ENCODE measurements at places on chromosomes 7 and 10.

DNA sequence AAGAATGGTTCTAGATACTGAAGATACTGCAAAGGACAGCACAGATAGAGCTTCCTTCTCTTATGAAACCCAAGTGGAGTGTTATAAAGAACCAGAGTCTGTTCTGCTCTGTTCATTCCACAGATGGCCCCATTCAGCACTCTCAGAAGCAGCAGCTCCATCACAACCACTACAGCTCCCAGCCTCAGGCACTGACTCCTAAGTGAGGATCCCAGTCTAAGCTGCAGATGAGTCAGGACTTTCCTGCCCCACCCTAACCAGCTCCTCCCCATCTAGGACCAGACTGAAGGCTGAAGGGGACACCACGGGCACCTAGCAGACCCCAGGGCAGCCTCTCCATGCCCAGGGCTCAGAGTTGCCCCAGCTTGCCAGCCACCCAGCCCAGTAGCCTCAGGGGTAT, 379.8 kb downstream of the GRID1 start:
- no peak for DNase-seq

DNA sequence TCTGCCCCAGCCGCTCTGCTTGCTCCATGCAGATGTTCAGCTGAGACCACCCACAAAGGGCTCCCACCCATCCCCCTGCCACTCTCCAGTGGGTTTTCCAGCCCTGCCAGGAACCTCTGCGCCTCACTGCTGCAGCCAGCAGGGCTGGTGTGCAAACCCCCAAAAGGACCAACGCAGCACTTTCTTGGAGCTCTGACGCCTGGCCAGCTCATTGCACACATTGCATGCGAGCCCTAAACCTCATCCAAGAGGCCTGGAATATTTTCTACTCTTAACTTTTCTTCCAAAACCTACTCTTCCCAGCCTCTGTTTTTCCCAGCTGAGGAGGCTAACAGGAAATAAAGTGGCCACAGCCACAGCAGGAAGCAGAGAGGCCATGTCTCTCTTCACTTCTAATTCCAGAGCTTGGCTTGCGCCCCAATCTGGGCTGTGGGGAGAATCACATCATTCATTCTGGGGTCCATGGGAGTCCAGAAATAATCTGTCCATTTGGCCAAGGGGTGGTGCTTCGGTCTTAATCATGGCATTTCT, 4.6 kb upstream of the FAM170B start:
- no peak for DNase-seq

- no peak for DNase-seq
Observed at GRCh38 chr10:78567680-78568455, 500.9 kb upstream of the ZMIZ1 start.

GRCh38 chr7:15461576-15461975, 100.2 kb downstream of the AGMO start:
- no peak for DNase-seq

GRCh38 chr10:123583639-123584418, 82.3 kb upstream of the GPR26 start:
- peak; percentile 64 for DNase-seq

DNA sequence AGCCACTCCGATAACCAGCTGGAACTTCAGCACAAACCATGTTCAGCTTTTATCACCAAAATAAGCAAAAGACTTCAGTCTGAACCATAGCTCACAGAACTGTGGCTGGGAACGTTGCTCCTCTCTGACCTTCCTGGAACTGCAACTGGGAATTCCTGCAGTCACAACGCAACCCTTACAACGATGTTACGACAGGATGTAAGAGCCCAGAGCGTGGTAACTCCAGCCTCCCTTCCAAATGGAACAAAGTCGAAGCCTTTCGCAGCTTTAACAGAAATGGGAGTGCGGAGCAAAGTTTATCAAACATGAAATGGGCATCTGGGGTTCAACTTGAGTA, 162.6 kb downstream of the ADAM12 start:
- no peak for DNase-seq

GRCh38 chr7:36865019-36865418, 140.7 kb upstream of the AOAH start:
- no peak for DNase-seq

- DNase-seq: peak; percentile 42
Observed at GRCh38 chr7:43758822-43759683, 573 bp downstream of the BLVRA start.

- no peak for DNase-seq
Observed at GRCh38 chr7:40833191-40833887, 698.5 kb downstream of the SUGCT start.

DNA sequence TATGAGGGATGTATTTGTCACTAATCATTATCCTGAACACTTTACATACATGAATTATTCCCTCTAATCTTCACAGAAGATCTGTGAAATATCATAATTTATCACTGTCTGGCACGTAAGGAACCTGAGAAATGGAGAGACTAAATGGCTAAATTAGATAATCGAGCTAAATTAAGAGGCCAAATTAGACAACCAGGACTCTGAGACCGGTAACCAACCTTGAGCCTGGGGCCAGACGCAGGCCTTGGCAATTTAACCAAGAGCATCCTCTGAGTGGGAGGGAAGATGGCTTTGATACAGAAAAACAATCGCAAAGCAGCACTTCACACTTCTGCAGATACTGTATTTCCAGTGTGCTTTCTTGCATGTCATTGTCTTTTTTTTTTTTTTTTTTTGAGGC, 21.4 kb downstream of the SVOPL start:
- no peak for DNase-seq

- DNase-seq: no peak
Observed at GRCh38 chr7:102044984-102045673, 227.7 kb downstream of the CUX1 start.

DNA sequence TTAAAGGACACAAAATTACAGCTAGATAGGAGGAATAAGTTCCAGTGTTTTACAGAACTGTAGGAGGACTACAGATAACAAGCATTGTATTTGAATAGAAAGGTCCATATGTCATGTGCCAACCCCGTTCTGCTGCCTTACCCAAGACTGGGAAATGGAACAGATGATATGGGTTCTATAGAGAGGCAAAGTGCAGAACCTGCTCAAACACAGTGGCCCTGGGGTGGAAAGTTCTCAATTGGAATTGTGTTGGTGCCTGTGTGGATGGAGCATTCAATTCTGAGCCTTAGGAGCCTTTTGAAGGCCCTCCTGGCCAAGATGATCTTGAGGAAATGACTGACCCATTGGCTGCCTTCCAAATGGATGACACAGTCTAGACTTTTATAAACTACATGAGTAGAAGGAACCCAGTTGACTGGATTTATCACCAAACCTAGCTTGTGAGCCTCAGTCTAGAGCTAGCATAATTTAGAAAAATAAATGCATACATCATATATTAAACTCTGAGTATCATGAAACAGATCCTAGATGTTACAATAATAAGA, 4.1 kb upstream of the PRSS1 start:
- DNase-seq: no peak

DNA sequence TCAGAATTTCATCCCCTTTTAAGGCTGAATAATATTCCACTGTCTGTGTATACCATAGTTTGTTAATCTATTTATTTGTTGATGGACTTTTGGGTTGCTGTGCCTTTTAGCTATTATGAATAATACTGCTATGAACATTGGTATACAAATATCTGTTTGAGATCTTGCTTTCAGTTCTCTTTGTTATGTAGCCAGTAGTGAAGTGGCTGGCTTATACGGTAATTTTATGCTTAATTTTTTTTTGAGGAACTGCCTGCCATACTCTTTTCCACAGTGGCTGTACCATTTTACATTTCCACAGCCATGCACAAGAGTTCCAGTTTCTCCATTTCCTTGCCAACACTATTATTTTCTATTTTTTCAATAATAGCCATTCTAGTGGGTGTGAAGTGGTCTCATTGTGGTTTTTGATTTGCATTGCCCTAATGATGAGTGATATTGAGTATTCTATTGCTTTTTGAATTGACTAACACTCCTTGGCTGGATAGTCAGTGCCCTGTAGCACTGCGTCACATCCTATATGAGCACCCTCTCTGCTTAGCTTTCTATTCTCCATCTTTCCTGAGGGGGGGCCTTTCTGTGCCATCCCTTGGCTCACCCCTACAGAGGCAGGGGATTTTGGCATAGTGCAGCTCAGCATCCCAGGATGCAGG, 29.4 kb upstream of the RAPGEF5 start:
- no peak for DNase-seq

DNA sequence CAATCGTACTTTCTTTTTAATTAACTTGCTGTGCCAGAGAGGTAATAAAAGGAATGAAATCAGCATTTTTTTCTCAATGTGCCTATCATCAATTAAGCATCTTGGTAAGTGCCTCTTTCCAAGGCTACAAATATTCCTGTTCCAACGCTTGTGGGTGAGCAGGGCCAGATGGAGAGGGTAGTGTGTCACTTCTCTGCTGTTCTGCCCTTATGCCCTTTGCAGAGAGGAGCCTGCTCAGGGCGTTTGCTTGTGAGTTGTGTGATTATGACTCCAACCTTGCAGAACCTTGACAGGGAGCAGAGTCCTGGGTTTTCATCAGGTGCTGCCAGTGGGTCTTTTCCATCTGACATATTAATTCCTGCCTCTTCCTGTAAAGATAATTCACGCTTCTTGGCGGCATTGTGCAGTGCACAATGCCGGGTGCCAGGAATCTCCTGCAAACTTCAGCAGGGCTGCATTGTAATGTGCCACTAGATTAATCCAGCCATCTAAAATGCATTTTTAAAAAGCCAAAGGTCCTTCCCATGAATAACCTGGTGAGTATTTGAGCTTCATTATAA, 234.4 kb downstream of the ARHGAP12 start:
- no peak for DNase-seq

GRCh38 chr10:129516846-129517679, 50.0 kb downstream of the MGMT start:
- DNase-seq: no peak

GRCh38 chr7:69837387-69838068, 239.3 kb downstream of the AUTS2 start:
- DNase-seq: no peak

GRCh38 chr10:76509446-76509845, 1078.0 kb downstream of the LRMDA start:
- DNase-seq: no peak

DNA sequence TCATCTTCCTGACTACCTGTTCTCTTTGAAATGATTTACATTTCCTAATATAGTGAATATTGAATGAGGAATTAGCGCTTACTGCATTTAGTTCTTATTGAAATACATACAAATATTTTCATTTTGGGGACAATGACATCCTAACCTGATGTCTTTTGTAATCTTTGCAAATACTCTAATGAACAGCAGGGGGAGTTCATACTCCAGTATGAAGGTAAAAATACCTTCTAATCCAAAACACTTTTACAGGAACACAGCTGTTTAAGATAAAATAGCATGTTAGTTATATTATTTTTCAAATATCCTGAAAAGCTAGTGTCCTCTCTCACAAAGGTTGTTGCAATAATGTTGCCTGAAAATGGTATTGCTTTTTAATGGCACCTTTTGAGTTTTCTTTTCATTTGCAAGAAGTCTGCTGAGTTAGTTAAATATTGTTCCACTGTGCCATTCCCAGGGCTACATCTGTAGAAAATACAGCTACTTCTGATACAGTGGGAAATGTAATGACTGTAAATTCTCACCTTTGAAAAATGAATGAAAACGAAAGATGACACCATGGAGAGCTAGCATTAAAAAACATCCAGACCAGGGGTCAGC, 400.0 kb downstream of the PHF14 start:
- DNase-seq: no peak

- no peak for DNase-seq
Observed at GRCh38 chr7:55588976-55589604, 16.8 kb upstream of the VOPP1 start.

DNA sequence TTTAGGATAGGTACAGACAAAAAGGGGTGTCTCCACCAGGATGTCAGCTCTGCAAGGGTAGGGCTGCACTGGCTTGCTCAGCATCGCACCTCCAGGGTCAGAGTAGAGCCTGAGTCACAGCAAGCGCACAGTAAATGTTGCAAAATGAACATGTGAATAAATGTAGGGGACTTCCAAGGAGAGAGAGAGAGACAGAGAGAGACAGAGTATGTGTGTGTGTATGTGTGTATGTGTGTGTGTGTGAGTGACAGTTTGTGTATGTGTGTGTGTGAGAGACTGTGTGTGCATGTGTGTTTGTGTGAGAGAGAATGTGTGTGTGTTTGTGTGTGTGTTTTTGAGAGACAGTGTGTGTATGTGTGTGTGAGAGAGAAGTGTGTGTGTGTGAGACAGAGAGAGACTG, 163.3 kb downstream of the RPS24 start:
- no peak for DNase-seq

GRCh38 chr7:48411619-48412018, 240.4 kb downstream of the ABCA13 start:
- no peak for DNase-seq

DNA sequence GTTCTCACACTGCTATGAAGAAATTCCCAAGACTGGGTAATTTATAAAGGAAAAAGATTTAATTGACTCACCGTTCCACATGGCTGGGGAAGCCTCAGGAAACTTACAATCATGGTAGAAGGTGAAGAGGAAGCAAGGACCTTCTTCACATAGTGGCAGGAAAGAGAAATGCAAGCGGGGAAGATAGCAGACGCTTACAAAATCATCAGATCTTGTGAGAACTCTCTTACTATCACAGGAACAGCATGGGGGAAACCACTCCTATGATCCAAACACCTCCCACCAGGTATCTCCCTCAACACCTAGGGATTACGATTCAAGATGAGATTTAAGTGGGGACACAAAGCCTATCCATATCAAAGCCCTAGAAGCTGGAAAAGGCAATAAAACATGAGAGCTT, 130.8 kb downstream of the MDFIC start:
- DNase-seq: no peak
